ENCODE measurements at places on chromosomes 13 and 19.

DNA sequence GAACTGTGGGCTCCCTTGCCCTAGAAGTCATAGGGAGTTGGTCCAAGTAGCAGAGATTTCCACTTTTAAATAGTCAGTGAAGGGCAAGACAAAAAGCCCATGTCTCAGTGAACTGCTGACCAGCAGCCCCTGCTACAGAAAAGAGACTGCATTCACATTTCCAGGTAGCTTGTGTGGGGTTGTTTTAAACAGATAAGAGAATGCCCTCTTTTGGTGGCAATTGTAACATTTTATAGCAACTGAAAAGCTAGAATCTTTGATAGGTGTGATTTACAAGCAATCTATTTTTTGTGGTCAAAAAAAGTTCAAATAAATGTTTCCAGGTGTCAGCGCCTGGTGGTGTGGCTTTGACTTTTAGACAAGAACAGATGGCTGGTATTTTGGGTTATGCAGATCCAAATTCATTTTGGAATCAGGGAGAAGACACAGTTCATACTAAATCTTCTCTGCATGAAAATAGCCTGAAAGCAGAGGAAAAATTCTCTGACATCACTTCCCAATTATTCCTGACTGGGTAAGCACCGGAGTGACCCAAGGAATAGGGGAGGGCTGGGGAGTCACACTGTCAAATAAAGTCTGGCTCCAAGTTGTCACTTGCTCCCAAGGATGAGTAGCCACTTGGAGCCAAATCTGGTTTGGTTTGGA lies 26.2 kb upstream of the GPR12 start:
- DNase-seq, result no peak

DNA sequence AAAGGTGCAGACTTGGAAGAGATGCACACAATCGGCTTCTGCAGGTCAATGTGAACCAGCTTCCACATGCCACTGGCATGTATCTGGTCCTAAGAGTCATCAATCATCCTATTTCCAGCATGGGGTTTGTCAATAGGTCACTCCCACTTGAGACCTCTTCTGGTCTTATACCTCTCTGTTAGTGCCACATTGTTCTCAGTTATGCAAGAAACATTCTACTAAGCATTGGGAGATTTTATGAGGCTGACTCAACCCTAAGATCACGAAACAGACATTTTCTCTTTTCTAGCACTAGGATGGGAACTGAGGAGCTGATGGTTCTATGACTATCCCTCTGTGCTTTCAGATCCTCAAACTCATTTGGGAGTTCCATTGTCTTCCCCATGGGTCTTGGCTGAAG lies 581.5 kb upstream of the KLF12 start:
- DNase-seq, result no peak

DNA sequence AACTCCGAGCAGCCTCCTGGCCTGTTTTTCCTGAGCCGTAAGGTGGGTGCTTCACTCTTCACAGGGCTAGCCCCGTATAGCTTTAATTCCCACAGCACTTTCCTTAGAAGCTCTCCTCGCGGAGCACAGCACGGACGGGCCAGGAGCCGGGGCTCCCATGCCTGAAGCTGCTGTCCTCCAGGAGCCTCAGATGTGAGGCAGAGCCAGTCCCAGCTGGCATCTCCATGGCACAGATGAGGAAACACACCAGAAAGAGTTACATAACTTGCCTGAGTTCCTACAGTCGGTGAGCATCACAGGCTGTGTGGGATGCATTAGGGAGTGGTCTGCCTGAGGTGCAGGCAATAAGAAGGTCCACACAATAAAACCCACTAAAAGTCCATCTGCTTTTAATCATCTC lies 118.5 kb downstream of the ATP8A2 start:
- no peak for DNase-seq

GRCh38 chr19:10419646-10420443 lies 493 bp upstream of the PDE4A start:
- DNase-seq, result peak; percentile 98

- no peak for DNase-seq
Observed at GRCh38 chr13:74336546-74336945, 202.3 kb upstream of the KLF12 start.

- peak; percentile 71 for DNase-seq
Observed at GRCh38 chr19:39328046-39328705, 7.5 kb upstream of the LRFN1 start.

- DNase-seq, result no peak
Observed at GRCh38 chr13:43170506-43170905, 147.1 kb downstream of the DNAJC15 start.

All from D721Med (cell line).